Hypothalamus (tissue), 51 donors: ENCODE measurements at places on chromosomes 4 and X.

- no peak for DNase-seq
Observed at GRCh38 chr4:7381221-7381889, 53.4 kb downstream of the PSAPL1 start.

GRCh38 chrX:10021461-10022272 is 54.5 kb downstream of the CLDN34 start:
- no peak for DNase-seq

GRCh38 chrX:116499780-116500179 is 37.0 kb upstream of the CT83 start:
- DNase-seq: no peak

GRCh38 chrX:519741-520140 is 110.8 kb upstream of the SHOX start:
- DNase-seq: no peak

DNA sequence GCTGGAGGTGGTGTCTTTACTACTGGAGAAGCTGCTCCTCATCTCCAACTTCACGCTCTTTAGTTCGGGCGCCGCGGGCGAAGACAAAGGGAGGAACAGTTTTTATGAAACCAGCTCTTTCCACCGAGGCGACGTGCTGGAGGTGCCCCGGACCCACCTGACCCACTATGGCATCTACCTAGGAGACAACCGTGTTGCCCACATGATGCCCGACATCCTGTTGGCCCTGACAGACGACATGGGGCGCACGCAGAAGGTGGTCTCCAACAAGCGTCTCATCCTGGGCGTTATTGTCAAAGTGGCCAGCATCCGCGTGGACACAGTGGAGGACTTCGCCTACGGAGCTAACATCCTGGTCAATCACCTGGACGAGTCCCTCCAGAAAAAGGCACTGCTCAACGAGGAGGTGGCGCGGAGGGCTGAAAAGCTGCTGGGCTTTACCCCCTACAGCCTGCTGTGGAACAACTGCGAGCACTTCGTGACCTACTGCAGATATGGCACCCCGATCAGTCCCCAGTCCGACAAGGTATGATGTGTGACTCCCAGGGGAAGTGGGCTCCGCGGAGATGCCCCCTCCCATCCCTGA is 634 bp downstream of the LRAT start:
- no peak for DNase-seq

GRCh38 chrX:68175562-68175961 is 257.7 kb downstream of the OPHN1 start:
- no peak for DNase-seq

- DNase-seq: no peak
Observed at GRCh38 chr4:27568236-27568951, 707.8 kb downstream of the STIM2 start.

DNA sequence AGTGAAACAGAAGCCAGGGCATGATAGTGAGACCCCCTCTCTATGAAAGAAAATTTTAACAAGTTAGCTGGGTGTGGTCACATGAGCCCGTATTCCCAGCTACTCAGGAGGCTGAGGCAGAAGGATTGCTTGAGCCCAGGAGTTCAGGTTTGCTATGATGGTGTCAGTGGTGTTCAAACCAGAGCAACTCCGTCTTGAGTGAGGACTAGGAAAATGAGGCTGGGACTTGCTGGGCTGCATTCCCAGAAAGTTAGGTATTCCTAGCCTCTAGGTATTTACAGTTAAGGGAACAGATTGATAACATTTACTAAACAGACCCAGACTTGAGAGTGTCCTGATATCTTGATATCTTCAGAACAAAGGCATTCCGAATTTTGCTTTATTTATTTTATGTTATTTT is 37.0 kb upstream of the NOCT start:
- DNase-seq: no peak

- DNase-seq: no peak
Observed at GRCh38 chrX:25019707-25020390, 4.1 kb upstream of the ARX start.

DNA sequence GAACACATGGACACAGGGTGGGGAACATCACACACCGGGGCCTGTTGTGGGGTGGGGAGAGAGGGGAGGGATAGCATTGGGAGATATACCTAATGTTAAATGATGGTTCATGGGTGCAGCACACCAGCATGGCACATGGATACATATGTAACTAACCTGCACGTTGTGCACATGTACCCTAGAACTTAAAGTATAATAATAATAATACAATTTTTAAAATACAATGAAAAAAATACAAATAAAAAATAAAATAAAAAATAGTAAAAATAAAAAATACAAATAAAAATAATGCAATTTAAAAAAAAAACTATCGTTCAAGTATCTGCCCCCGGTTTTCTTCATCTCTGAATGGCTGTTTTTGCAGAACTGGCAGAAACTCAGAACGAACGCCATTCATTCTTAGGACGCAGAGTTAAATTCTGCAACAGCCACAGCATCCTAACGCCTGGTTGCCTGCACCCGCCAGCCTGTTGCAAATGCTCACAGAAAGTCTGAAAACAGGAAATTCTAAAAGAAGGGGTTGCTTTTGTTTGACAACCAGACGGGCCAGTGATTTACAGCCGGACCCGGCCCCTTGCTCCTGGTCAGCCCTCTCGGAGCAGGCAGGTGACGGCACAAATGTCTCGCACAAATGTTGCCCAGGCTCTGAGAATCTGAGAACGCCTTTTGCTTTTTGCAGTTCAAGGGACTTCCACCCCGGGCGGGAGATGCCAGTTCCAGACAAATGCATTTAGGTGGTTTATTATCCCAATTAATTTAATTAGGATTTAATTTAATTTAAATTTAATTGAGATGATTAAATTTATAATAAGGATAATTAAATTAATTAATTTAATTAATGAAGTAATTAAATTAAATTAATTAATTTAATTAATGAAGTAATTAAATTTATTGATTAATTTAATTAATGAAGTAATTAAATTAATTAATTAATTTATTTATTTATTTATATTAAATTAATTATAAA is 47.8 kb downstream of the CRLF2 start:
- DNase-seq: no peak

GRCh38 chrX:103817502-103817901 is 14.6 kb downstream of the RAB9B start:
- DNase-seq: no peak

DNA sequence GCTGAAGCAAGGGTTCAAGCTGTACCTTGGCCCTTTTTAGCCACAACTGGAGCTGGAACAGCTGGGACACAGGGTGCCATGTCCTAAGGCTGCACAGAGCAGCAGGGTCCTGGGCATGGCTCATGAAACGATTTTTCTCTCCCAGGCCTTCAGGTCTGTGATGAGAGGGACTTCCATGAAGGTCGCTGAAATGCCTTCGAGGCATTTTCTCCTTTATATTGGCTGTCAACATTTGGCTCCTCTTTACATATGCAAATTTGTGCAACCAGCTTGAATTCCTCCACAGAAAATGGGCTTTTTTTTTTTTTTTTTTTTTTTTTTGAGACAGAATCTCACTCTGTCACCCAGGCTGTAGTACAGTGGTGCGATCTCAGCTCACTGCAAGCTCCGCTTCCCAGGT is 430.8 kb downstream of the PCDH11X start:
- DNase-seq: no peak

GRCh38 chr4:158129694-158130093 is 43.1 kb downstream of the GASK1B start:
- no peak for DNase-seq

DNA sequence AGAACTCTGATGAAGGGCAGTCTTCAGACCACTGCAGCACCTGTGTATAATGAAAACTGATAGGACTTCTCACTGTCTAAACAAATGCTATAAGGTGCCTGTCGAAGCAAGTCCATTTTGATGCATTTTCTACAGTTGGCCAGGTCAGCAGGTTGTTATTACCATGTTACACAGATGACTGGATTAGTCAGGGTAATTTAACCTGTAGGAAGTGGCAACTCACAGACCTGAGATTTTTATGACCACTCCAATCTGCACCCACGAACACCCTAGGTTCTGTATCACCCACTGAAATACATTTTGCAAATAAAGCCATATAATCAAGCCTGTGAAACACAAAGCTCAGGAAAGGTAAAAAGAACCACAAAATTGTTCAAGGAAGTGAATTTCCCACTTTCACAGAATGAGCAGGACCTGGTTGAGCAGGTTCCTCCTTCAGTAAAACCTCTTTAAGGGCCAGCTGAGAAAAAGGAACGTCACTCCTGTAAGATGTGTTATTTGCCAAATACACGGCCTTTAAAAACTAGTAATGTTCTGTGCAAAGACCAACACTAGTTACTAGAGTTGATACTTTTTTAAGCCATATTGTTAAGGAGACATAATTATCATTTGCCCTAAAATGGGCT is 12.7 kb downstream of the MAML3 start:
- no peak for DNase-seq

GRCh38 chrX:138683600-138683999 is 27.9 kb downstream of the FGF13 start:
- no peak for DNase-seq

- no peak for DNase-seq
Observed at GRCh38 chr4:24836661-24837242, 41.4 kb downstream of the SOD3 start.

DNA sequence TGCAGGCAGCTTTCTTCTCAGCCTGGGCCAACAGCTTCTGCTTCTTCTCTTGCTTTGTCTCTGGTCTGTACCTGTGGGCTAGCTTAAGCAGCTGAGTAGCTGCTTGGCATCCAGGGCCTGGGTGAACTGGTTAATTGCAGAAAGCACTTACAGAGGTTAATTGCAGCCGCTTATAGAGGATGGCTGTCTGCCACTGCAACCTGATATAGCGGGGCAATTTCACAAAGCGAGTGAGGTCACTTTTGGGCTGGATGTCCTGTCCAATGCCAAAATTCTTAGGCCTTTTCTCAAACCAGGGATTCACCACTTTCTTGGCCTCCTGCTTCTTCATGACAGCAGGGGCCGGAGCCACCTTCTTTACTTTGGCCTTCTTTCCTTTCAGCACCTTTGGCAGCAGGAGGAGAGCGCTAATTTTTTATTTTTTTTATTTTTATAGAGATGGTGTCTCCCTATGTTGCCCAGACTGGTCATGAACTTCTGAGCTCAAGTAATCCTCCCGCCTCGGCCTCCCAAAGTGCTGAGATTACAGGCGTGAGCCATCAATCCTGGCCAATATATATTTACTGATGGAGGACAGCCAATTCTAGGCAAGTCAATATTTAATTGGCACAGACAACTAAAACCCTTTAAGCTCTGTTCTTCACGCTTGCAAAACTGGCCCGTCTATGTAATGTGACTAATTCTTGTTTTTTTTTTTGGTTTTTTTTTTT is 61.0 kb downstream of the ENOPH1 start:
- DNase-seq: no peak

- no peak for DNase-seq
Observed at GRCh38 chr4:7906171-7906701, 33.4 kb downstream of the AFAP1 start.

- DNase-seq: no peak
Observed at GRCh38 chr4:16231570-16232245, 5.4 kb upstream of the TAPT1 start.

GRCh38 chrX:14386981-14387380 is 142.4 kb upstream of the GLRA2 start:
- no peak for DNase-seq

DNA sequence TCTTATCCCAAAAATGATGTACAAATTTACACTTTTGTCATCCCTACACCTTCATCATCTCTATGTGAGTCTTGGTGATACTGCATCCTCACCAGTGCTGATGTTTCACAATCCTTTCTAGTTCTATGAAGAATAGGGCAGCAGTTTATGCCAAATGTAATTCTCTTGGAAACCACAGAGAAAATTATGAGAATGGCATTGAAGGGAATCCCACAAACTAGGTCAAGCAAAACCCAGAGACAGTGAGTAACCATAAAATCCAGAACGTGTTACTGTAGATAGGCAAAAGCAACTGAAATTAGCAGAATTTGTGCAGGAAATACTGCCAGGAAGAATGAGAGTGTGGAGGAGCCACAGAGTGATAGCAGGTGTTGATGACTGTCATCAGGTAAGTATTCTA is 24.5 kb downstream of the IL15 start:
- DNase-seq: no peak

- DNase-seq: no peak
Observed at GRCh38 chr4:42638321-42638720, 18.6 kb downstream of the ATP8A1 start.

GRCh38 chr4:12703036-12703435 is 781.1 kb downstream of the RAB28 start:
- DNase-seq: no peak

DNA sequence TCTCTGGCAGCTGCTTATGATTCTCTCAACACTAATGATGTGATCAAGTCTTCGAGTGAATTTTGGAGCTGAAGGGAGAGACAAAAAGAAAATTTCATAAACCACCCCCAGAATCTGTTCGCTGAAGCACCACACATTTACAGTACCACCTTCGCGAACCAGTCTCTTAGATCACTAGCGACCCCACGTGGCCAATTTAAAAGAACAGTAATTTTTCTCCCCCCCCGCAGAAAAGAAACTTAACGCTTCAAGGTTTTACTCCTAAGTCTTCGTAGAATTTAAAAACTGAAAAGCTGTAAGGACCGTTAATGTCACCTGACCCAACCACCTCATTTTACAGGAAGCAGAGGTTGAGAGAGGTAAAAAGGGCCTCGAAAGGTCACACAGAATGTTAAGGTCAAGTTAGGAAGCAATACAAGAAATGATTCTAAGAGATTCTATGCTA is 187.5 kb downstream of the QDPR start:
- DNase-seq: no peak

GRCh38 chr4:19711871-19712270 is 539.8 kb upstream of the SLIT2 start:
- no peak for DNase-seq

- no peak for DNase-seq
Observed at GRCh38 chr4:23805450-23805851, 84.4 kb downstream of the PPARGC1A start.

DNA sequence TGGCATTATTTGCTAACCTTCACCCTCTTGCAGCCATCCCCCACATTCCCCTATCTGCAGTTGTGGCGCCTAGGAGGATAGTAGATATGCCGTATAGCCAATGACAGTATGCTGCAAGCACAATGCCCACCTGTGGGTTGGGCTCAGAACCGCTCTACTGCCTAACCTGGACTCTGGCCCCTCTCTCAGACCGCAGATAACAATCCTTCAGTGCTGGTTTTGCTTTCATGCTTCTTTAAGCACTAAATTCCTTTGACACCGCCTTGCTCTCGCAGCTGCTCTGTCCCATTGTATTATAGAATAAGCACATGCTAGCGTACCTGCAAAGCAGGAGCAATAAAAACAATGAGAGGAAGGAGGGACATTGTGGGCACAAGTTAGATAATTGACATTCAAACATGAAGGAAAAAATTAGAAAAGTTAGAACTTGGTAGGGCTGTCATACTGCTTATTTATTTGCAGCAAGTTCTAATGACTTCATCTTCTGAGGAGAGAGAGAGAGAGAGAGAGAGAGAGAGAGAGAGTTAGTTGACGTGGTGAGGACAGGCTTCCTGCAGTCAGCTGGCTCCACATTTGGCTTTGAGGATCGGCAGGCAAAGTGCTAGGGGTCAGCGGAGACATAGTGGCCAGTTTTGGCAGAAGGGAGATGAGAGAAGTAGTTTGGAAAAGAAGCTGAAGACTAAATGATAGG is 55.8 kb downstream of the WWC2 start:
- DNase-seq: no peak

GRCh38 chr4:75180790-75181776 is 248.2 kb downstream of the PARM1 start:
- no peak for DNase-seq

GRCh38 chrX:1584237-1585011 is 7.0 kb upstream of the AKAP17A start:
- no peak for DNase-seq
